ENCODE measurements at places on chromosomes 16 and 17. TPM values are rescaled to one million over a fixed set of nuclear protein-coding genes. Genes with fewer than 3 reads are reported as not detected.

CCDC200 gene
- not detected for total RNA-seq

ZPBP2 gene
- total RNA-seq: not detected

PPL gene
- total RNA-seq: 62.2 TPM

PIK3R5 gene
- total RNA-seq: 17.1 TPM

DBNDD1 gene
- total RNA-seq: 21.2 TPM

CDRT15 gene
- not detected for total RNA-seq

SYCE1L gene
- total RNA-seq: 2.3 TPM

HBA1 gene
- total RNA-seq: 54.8 TPM

KCNJ16 gene
- 93.9 TPM for total RNA-seq

LRRC75A gene
- total RNA-seq: 7.0 TPM

VWA3A gene
- 0.32 TPM for total RNA-seq

MYH8 gene
- not detected for total RNA-seq

GCGR gene
- total RNA-seq: 0.20 TPM

KLHL10 gene
- 0.29 TPM for total RNA-seq

ZNF597 gene
- total RNA-seq: 2.3 TPM

CHST6 gene
- total RNA-seq: 0.20 TPM

CCL2 gene
- 32.0 TPM for total RNA-seq

SPECC1 gene
- total RNA-seq: 83.8 TPM

NXN gene
- 46.0 TPM for total RNA-seq

RAP1GAP2 gene
- 32.8 TPM for total RNA-seq

TMEM100 gene
- 18.2 TPM for total RNA-seq

RSKR gene
- total RNA-seq: 9.0 TPM

KIF2B gene
- total RNA-seq: not detected

TOP3A gene
- 25.6 TPM for total RNA-seq

OR1D5 gene
- not detected for total RNA-seq

DRC3 gene
- total RNA-seq: 6.7 TPM

CTRL gene
- total RNA-seq: 1.1 TPM

SEPTIN1 gene
- total RNA-seq: 11.5 TPM

TMEM235 gene
- not detected for total RNA-seq

CD2BP2 gene
- total RNA-seq: 71.2 TPM

HLF gene
- total RNA-seq: 18.3 TPM

APOH gene
- total RNA-seq: 15.4 TPM

VPS4A gene
- 29.8 TPM for total RNA-seq

CACNG3 gene
- not detected for total RNA-seq

MILR1 gene
- 8.3 TPM for total RNA-seq

SDR42E2 gene
- 0.26 TPM for total RNA-seq

DBF4B gene
- 8.9 TPM for total RNA-seq

FBXO39 gene
- 0.23 TPM for total RNA-seq

KRT33A gene
- total RNA-seq: not detected

C16orf87 gene
- total RNA-seq: 8.3 TPM

RASL10B gene
- 7.9 TPM for total RNA-seq

HID1 gene
- total RNA-seq: 186 TPM

CLEC18C gene
- total RNA-seq: 0.98 TPM

CYBA gene
- total RNA-seq: 271 TPM

P2RX1 gene
- 2.8 TPM for total RNA-seq

DNAAF8 gene
- 2.5 TPM for total RNA-seq

CCDC78 gene
- total RNA-seq: 3.3 TPM

CDRT15L2 gene
- not detected for total RNA-seq

SCIMP gene
- total RNA-seq: 4.9 TPM

ADGRG3 gene
- total RNA-seq: 0.60 TPM

ITGB4 gene
- 317 TPM for total RNA-seq

MFAP4 gene
- 303 TPM for total RNA-seq

ASPHD1 gene
- total RNA-seq: 94.5 TPM

KCNJ2 gene
- total RNA-seq: 2.5 TPM

NPIPB5 gene
- 134 TPM for total RNA-seq

FOXJ1 gene
- not detected for total RNA-seq

KNOP1 gene
- 15.1 TPM for total RNA-seq

TP53TG3C gene
- total RNA-seq: not detected

Measured in mucosa of gallbladder (tissue), 1 donor.